DMS53 (cell line): ENCODE measurements at places on chromosomes 16 and 17.

DNA sequence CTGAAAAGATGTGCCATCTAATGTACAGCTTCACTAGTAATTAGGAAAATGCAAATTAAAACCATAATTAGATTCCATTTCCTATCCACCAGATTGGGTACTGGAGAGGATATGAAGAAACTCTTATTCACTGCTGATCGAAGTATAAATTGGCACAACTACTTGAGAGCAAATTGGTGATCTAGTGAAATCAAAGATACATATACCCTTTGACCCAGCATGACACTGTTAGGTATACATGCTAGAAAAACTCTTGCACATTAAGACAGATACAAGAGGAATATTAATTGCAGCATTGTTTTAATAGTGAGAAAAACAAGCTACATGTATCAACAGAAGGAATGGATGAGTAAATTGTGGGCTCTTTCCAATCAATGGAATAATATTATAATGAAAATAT, 48.8 kb downstream of the BRIP1 start:
- DNase-seq, result no peak

DNA sequence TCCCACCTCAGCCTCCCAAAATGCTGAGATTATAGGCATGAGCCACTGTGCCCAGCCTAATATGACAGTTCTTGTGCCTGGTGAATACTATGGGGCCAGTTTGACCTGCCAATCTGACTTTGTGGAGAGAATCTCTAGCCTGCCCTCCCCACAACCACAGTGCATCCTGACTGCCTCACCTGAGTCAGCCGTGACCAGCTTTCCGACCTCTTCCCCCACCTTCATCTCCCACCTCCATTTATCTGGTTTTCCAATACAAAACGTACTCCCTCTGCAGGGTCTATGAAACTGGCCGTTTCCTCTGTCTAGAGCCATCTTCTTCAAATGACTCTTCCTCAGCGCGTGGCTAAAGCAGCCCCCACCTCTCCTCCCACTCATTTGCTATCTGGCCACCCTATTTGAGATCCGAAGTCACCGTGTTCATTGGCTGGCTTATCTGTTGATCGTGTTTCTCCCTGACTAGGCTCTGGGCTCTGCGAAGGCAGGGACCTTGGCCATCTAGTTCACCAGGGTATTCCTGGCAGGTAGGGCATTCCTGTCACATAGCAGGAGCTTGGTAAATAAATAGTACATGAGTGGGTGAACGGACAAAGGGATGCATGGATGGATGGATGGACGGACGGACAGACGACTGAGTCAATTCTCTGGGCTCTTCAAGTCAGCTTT, 22.3 kb upstream of the PLLP start:
- DNase-seq, result no peak

DNA sequence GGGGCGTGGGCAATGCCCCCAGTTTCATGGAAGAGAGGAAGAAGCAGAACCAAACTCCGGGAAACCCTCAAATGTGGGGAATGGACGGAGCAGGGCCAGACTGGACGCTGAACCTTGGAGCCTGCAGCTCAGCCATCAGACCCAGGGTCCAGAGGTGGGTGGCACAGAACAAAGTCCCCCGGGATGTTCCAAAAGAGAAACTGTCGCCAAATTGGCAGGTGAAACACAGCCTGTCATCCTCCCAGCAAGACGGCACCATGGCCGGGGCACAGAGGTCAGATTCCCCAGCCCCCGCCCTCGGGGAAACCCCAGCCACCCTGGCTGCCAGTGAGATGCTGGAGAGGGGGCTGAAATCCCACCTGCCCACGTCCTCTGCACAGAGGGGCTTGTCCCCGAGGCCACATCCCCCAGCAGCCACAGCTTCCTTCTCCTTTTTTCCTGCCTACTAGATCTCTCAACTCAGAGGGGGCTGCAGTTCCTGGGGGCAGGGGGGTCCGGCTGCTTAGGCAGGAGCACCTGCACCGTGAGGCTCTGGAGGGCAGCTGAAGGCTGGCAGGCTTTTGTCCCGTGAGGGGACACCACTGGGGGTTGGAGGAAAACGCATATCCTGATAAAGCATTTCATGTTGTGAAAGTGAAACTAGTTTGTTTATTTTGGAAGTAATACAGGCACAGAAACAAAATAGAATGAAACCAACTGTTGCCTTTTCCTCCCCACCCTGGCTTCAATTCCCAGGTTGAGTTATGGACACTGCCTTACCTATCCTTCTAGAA, 1.2 kb upstream of the SECTM1 start:
- peak; percentile 62 for DNase-seq

DNA sequence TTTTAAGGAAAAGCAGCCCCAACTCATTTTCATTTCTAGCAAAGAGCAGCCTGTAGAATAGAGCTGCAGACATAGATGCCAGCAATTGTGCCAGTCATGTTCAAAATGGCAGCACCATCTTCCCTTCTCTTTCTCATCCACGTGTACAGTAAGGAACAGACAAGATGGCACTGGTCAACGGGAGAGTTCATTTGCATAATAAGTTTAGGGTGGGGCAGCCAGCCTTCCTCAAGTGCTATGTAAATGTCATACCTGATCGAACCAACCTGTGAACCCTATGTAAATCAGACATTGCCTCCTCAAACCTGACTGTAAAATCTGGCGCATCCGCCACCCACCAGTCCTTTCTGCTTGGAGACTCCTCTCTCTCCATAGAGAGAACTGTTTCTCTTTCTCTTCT, 150.0 kb upstream of the CDH13 start:
- no peak for DNase-seq

DNA sequence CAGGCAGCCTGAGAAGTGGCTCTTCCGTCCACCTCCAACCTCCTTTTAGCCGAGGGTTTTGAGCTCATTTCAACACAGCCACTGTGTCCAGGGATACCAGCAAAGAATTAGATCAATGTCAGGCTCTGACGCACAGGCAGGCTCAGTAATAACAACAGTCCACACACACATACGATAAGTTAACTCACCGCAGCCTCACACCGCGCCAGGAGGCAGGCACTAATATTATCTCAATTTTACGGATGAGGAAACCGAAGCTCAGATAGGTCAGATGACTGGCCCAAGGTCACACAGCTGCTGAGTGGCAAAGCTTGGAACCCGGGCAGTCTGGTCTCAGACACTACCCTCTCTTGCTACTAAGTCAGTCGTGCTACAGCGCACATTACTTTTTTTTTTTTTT, 22.9 kb downstream of the ABR start:
- no peak for DNase-seq

DNA sequence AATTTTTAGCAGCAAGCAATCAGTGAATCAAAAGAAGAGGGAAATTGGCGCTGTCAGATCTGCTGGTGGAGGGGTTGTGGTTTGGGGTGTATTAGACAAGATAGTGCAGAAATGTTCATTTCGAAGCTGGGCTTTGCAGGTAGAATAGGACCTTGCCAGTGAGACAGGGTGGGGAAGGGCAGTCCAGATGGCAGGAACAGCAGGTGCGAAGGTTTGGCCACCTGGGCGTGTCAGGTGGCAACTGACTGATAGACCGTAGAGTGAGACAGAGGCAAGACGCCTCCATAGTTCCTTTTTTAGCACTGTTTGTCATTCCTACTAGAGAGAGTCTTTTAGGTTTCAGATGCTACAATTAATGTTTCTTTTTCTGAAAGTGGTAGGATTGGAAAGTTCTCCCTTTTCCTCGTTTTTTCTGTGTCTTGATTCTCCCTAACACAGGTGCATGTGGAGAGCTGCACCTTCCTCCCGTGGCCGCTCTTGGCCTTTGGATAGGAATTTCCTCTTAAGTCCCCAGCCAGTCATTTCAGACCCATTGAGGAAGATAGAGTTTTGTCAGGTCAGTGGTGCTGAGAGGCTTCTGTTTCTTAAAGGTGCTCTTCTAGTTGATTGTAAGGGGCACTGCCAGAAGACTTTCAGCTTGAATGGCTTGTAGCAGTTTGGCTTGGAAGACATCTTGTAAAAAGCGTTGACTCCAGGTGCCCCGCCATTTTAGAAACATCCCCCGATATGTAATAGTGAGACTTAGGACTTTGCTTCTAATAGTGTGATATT, 315.6 kb downstream of the SNX29 start:
- DNase-seq, result no peak
